T-helper 1 cell (primary cell): ENCODE measurements at places on chromosomes 6 and 20.

- no peak for DNase-seq
These were observed 838 bp downstream of the STMN3 start for GRCh38 chr20:63652192-63652980.

GRCh38 chr6:155939253-155939652, 483.6 kb upstream of the NOX3 start:
- DNase-seq = no peak

DNA sequence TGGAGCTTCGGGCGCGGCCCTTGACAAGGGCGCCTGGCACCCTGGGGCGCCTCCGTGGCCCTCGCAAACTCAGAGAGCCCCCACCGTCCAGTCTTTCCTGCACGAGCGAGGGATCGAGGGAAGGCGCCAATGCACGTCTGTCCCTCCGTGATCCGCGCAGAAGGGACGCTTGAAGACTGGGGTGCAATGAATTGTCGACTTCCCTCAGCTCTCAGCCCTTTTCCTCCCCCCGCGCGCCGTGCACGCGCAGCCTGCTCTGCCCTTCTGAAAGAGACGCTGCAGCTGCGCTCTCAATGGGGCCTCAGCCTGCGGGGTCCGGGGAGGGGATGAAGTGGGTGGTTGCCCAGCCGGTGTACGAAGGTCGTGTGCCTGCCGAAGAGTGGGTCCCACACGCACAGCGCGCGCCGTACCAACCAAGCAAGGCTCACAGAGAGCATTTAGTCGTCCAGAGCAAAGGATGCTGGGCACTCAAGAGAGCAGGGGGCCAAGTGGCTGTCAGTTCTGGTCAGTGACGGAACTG, 5.5 kb upstream of the SOX4 start:
- DNase-seq = no peak

DNA sequence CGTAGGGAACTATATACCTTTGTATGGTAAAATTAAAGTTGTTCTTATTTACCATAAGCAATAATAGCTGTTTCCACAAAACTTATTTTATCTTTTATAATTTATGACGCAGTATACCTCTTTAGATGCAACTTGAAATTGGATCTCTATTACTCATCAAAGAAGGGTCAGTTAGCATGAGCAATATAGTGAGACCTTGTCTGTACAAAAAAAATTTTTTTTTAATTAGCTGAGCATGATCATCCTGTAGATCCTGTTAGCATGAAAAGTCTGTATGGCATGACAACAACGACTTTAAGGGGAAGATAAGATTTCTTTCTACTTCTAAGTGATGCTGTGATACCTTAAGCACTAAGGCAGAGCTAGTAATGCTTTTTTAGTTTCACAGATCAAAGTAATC, 5.9 kb downstream of the ALDH5A1 start:
- DNase-seq = no peak

DNA sequence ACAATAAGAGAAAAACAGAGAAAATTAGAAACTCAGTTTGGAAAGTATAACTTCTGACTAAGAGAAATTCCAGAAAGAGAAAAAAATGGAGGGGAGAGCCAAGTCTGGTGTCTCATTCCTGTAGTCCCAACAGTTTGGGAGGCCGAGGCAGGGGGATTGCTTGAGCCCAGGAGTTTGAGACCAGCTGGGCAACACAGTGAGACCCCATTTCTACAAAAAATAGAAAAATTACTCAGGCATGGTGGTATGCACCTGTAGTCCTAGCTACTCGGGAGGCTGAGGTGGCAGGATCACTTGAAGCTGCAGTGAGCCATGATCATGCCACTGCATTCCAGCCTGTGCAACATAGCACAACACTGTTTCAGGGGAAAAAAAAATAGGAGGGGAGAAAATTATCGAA, 3.1 kb upstream of the KIF3B start:
- no peak for DNase-seq

DNA sequence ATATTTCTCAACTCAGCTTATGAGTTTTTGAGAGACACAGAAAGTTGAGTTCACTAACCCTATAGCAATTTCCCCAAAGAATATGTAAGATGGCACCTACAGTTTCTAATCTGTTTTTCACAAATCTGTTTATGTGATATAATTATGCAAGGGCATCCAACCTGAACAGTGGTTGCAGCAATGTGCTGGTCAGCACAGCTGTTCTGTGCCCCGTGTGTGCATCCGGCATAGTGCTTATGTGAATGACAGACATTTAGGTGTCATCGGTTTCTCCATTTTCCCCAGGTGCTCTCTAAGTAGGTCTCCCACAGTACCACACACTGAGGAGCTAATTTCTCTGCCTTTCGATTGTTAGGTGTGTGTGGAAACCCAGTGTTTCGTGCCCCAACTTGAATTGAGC, 7.7 kb upstream of the BACH2 start:
- DNase-seq = no peak

DNA sequence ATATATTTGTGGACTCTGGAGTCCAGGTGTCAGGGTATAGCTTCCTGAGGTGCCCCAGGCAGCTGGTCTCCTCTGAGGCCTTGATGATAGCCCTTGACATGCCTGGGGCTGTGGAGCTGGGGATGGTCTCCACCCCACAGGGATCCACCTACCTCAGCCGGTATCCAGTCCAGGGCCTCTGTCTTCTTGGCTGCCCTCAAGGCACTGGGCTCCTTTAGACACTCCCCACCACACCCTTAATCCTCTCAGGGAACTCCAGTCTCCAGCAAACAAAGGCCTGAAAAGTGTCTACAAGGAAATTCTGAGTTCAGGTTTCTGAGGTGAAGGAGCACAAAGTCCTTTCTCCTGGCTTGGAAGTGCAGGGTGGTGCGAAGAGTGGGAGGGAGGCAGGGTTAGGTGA, 44.6 kb upstream of the DDR1 start:
- no peak for DNase-seq

GRCh38 chr6:89501222-89501621, 68.3 kb downstream of the ANKRD6 start:
- no peak for DNase-seq
